ENCODE measurements at places on chromosomes 11 and 22. TPM values are rescaled to one million over a fixed set of nuclear protein-coding genes. Genes with fewer than 3 reads are reported as not detected.

The PIK3C2A gene
- 82.3 TPM for total RNA-seq

The OR8D4 gene
- not detected for total RNA-seq

The RELA gene
- total RNA-seq, result 319 TPM

The SH3BP1 gene
- total RNA-seq, result 163 TPM

The APOL6 gene
- 116 TPM for total RNA-seq

The SNX19 gene
- total RNA-seq, result 72.0 TPM

The OR6T1 gene
- total RNA-seq, result not detected

The INPP5J gene
- not detected for total RNA-seq

The ACTN3 gene
- total RNA-seq, result 0.50 TPM

The DGAT2 gene
- 0.24 TPM for total RNA-seq

The PITPNB gene
- 58.4 TPM for total RNA-seq

The SULT4A1 gene
- not detected for total RNA-seq

The SMC1B gene
- total RNA-seq, result 0.09 TPM

The C11orf16 gene
- not detected for total RNA-seq

The KCNJ1 gene
- total RNA-seq, result not detected

The CRKL gene
- 71.2 TPM for total RNA-seq

The YPEL1 gene
- 86.3 TPM for total RNA-seq

The MMP1 gene
- not detected for total RNA-seq

The BDNF gene
- total RNA-seq, result not detected

The CNGA4 gene
- total RNA-seq, result 0.50 TPM

The IFITM2 gene
- total RNA-seq, result 1,421 TPM

The RBMXL2 gene
- not detected for total RNA-seq

The DMC1 gene
- 0.63 TPM for total RNA-seq

The KLHDC7B gene
- 6.9 TPM for total RNA-seq

The SDHD gene
- total RNA-seq, result 46.8 TPM

Measured in natural killer cell (primary cell).